ENCODE measurements at places on chromosomes 1 and 21.

GRCh38 chr1:151616505-151616849 is 4.6 kb downstream of the SNX27 start:
- DNase-seq, result no peak

GRCh38 chr1:62628506-62628905 is 31.2 kb downstream of the ANGPTL3 start:
- DNase-seq, result no peak

GRCh38 chr1:35261412-35262120 is 6.9 kb upstream of the ZMYM4 start:
- DNase-seq, result no peak

DNA sequence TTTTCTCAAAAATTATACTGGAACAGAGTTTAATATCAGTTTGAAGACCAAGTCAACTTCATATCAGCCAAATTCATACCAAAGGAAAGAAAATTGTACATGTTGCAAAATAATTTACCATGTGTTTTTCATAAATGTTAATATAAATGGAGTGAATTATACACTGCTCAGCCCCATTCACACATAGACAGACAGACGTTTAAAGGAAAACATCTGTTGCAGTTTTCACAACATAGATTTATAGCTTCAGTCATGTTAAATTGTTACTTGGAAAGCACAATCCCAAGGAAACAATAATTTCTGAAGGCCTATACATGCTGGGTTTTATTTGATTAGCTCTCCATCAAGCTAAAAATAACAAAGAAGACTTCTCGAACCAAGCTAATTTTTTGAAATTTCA is 27.8 kb upstream of the HYI start:
- DNase-seq, result no peak

DNA sequence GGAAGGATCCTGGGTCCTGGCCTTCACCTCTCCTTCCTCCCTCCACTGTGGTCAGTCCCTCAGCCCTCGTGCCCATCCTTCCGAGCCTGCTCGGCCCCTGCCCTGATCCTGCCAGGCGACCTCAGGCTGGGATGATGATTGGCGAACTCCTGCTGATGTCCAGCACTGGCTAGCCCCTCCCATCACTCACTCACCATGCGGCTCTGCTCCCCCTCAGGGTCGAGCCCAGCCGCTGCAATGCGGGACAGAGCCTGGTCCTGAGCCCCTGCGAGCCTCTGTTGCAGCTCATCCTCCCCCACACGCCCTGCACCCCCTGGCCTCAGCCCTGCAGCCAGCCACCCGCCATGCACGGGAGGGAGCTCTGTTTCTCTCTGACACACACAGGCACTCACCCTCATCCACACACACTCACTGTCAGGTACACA is 100.2 kb downstream of the DMRTB1 start:
- no peak for DNase-seq

DNA sequence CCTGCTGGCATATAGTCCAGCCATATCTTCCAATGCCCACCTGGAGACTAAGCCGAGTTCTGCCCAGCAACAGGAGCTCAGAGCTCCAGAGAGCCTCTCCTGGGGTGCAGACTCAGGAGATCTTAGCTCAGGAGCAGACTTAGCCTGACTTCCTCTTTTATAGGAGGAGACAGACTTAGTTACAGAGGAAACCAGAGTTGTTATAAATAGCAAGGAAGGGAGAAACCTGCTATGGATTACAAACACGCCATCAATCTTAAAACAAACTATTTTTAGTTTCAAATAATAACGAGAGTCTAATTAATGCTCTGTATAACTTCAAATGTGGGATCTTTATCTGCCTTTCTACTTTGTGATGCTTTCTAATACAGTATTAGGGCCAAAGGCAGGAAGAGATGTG is 3.3 kb upstream of the KIF21B start:
- DNase-seq, result no peak

DNA sequence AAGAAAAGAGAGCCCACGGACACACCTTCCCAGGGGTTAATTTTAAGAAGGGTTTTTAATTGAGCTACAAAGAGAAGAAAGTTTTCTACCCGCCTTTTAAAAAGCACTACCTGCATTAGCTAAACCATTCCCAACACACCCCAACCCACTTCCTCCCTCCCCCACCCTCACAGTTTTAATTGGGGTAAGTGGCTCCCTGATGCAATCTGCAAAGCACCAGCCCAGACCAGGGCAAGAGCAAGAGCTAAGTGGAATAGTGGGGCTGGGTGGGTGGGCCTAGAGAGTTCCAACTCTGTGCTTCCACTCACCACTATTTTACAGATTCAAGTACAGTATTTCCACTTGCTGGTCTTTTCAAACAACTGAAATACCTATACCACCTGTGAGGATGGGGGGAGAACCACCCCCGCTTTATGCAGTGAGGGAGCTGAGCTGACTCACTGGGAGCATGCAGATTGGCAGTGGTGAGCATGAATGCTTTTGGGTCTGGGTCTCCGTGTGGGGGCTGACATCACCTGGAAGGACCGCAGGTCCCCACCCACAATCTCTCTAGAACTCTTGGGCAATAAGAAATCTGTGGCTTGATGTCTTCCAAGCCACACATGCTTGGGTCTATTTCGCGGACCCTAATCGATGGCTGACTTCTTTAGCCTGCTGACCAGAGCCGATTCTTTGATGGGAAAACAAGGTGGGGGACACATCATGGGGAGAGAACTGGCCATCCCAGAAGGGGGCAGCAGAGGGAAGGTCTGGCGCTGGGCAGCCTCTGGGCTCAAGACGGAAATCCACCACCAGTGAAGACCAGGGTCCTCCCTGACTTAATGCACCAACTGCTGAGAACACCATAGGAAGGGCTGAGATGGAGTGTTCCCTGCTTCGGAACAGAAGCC is 95.5 kb downstream of the SSBP3 start:
- DNase-seq, result no peak

DNA sequence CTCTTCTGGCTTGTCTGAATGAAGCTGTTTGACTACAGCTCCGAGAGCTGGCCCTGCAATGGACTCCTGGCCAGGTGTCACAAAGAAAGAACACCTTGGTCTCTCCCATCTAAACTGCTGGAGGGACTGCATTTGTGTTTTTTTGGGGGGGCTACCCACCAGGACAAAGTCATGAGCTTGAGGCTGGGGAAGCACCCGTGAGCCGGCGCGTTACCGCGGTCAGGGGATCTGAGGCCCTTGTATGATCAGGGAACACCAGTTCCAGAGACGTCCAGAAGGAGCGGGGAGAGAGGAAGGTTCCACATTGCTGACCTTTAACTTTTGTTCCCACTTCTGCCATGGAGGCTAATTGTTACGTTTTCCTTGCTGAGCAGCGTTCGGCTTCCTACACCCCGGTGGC is 84.5 kb upstream of the C1orf174 start:
- DNase-seq, result no peak

DNA sequence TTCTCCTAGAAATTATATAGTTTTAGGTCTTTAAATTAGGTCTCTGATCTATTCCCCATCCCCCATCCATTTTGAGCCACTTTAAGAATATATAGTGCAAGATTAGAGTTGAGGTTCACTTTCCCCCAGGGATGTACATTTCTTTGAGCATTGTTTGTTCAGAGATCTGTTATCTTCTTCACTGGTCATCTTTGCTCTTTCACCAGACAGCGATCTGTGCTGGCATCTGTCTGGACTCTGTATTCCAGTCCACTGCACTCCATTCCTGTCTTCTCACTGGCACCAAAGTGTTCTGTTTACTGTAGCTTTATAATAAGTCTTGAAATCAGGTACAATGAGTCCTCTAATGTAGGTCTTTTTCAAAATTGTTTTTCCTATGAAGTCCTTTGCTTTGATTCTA is 112.5 kb downstream of the PCBP3 start:
- DNase-seq, result no peak

GRCh38 chr1:115222616-115223402 is 115.2 kb downstream of the NGF start:
- no peak for DNase-seq

- DNase-seq, result no peak
Measured at GRCh38 chr1:118084400-118084799, 100.6 kb downstream of the SPAG17 start.

DNA sequence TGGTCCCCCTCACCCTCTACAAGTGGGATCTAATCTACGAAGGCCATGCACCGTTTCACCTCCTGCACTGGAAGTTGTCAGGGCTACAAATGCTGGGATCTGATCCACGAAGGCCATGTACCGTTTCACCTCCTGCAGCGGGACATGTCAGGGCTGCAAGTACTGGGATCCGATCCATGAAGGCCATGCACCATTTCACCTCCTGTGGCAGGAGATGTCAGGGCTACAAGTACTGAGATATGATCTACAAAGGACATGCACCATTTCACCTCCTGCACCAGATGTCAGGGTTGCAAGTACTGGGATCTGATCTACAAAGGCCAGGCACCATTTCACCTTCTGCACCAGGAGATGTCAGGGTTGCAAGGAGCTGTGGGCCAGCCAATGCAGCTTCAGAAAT is 7.0 kb downstream of the ALDH4A1 start:
- no peak for DNase-seq

DNA sequence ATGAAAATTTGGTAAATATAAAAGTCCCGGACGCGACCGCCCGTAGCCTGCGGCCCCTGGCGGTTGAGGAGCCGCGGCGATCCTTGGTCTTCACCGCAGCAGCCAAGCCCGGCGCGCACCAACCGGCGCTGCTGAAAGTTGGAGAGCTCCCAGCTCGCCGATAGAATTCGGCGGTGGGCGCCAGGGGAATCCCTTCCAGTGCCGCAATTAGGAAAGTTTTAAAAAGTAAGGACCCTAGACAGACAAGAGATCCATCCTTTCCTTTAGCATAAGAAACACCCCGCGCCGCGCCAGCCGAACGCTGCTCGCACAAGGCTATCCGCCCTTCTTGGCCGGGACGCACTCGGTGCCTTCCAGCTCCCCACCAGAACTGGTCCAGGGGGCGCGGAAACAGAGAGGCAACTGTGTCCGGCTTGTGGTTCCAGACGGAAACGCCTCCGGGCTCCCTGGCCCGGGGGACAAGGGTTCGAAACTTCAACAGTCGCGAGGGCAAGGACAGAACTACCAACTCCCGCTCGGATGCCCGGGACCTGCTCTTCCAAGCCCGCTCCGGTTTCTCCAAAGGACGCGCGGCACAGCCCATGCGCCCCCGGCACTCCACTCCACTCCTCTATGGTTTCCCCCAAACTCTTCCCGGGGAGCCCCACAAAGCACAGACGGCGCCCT is 1.7 kb downstream of the FAM78B start:
- peak; percentile 1 for DNase-seq

GRCh38 chr1:244603498-244603897 is 49.4 kb upstream of the DESI2 start:
- peak; percentile 13 for DNase-seq

DNA sequence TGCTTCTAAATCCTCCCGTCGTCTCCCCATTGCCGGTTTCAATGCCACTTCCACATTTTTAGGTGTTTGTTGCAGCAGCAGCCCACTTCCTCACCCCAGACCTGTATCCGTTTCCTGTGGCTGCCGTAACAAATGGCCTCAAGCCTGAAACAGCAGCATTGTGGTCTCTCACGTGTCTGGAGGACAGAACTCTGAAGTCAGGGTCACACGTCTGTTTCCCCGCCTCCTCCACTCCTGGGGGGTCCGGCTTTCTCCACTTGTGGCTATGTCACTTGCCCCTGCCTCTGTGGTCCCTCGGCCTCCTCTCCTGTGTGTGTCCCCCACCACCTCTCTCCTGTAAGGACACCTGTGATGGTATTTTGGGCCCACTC is 21.8 kb downstream of the TRPM2 start:
- DNase-seq, result no peak

- peak; percentile 50 for DNase-seq
Measured at GRCh38 chr1:243598433-243598832, 251.6 kb downstream of the AKT3 start.

GRCh38 chr1:26184086-26184485 is 6.3 kb upstream of the CATSPER4 start:
- no peak for DNase-seq

- DNase-seq, result no peak
Measured at GRCh38 chr1:185973645-185974044, 239.5 kb downstream of the HMCN1 start.

GRCh38 chr21:26769613-26770188 is 75.5 kb downstream of the ADAMTS1 start:
- peak; percentile 23 for DNase-seq

DNA sequence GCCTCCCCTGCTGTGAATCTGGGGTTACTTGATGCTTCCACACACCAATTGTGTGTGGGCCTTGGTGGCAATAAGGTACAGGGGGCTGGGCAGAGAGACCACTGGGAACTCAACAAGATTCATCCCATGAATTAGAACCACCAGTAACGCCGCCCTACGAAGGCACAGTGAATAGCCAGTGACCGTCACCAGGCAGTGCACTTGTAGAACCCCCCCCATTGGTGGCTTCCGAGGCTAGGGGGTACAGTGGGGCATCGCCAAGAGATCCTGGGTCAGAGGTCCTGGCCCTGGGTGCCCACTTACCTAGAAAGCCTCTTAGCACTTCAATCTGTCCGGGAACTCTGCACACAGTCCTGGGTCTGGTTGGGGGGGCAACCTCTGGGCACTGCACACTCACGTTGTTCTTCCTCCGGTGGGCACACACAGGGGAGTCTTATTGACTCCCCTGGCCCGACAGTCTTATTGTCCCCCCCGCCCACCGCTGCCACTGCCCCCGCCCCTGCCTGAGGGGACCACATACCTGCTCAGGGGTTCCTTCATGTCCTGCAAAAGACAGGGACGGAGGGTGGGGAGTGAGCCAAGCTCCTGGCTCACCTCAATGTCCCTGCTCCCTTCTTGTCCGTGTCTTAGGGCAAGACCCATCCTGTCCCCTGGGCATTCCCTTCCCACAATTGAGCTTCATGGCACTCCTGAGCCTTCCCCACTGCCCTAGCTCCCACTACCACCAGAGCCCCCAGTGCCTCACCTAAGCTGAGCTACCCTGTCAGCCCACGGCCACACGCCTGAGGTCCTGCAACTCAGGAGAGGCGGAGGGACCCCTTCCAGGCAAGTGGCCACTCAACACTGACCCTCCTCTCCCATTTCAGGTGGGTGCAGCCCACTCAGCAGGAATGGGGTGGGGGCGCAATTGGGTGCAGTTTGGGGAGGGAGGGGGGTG is 2.5 kb upstream of the TRIM11 start:
- DNase-seq, result no peak

- DNase-seq, result no peak
Measured at GRCh38 chr1:116400780-116401179, 27.7 kb downstream of the ATP1A1 start.

DNA sequence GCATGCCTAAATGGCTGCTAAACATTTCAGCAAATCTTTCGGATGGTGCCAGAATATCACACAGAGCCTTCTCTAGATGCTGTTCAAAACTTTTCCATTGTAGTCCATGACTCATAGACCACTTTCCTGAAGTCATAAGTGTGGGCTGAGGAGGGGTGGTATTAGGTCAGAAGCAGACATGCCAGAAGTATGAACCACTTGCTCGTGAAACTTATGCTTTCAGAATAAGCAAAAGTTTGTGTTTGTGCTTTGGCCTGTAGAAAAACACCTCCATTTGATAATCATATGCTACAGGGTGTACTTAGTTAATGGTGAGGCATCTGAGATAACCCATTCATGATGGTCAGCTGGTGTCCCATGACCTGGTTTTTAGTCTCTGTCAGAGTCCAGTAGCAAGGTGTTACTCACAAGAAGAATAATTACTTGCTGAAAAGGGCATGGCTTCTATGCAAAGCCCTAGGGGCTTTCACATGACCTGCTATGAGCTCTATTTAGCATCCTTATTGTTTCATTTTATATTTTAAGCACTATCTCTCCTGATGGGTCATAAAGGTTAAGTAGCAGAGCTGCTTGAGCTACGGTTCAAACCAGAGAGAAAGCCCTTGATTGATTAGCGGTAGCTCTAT is 183.1 kb upstream of the IVNS1ABP start:
- DNase-seq, result no peak
